Immature natural killer cell (primary cell): ENCODE measurements at places on chromosomes 6 and 20.
A peak's percentile ranks its signal among the peaks of the same experiment; 100 is the strongest.

GRCh38 chr6:29745386-29745785 is 22.2 kb downstream of the HLA-F start:
- no peak overlapping the region for H3K27ac ChIP-seq
- no peak overlapping the region for H3K4me3 ChIP-seq
- no peak for DNase-seq
- H3K36me3 ChIP-seq: no peaks in the 10 kb centered on the region
- H3K27me3 ChIP-seq: no peaks in the 10 kb centered on the region

DNA sequence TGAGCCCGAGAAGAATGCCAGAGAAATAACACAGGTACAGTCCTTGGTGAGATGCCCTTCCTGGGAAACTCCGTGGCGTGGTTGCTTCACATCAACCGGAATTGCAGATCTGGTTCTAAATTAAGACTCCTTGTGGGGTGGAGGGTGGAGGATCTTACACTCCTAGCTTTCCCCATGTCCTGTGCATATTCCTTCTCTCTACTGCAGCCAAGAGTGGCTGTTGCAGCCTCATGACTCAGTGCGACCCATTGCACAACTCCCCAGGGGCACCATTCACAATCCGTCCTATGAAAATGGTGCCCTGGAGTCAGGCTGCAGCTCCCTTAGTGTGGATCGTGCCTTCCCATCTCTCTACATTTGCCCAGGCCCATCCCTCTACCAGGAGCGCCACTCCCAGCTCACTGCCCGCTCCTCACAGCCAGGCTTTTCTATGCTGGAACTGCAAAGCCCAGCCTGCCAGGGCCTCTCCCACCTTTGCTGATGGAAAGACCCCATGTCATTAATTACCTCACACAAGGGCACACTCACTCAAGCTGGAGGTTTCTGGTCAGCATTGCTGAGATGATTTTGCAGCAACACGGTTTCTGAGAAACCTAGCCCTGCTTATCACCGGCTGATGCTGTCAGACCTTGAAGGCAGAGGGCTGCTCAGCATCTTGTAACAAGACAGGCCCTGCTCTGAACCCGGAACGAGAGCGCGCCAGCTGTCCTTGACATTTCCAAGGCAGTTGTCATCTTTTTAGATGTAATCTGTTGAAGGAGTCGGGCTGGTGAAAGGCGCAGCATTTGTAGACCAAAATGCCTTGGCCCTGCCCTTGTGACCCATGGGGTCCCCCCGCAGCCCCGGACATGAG is 39.7 kb downstream of the SIRPA start:
- H3K27ac ChIP-seq: no peak overlapping the region
- no peaks in the 10 kb centered on the region for H3K4me1 ChIP-seq
- no peak for DNase-seq
- H3K27me3 ChIP-seq: peaks cover 7% of the 10 kb centered on the region
- no peak overlapping the region for H3K4me3 ChIP-seq
- H3K36me3 ChIP-seq: no peaks in the 10 kb centered on the region

DNA sequence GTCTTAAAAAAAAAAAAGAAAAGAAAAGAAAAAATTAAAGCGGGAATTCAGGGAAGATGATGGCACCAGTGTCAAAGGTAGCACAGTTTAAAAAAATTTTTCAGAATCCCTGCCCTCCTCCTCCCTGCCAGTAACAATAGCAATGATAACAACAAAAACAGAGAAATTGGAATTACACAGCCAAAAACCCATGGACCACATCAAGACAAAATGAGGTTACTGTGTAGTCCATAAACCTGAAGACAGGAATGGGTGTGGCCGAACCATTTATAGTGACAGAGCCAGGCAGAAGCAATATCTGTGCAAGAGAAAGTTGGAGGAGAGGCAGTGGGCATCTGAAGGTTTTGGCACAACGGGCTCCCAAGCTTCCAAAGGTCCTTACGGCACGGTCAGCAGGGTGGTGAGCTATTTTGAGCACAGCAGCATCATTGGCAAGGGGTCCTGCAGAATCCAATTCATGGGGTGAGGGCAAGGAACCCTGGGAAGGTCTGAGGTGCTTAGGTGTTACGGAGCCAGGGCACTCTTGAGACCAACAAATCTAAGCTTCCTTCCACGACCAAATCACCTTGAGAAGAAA is 202.3 kb downstream of the GMPR start:
- H3K4me1 ChIP-seq: peaks cover 27% of the 10 kb centered on the region
- no peak overlapping the region for H3K27ac ChIP-seq
- DNase-seq: no peak
- H3K4me3 ChIP-seq: no peak overlapping the region

DNA sequence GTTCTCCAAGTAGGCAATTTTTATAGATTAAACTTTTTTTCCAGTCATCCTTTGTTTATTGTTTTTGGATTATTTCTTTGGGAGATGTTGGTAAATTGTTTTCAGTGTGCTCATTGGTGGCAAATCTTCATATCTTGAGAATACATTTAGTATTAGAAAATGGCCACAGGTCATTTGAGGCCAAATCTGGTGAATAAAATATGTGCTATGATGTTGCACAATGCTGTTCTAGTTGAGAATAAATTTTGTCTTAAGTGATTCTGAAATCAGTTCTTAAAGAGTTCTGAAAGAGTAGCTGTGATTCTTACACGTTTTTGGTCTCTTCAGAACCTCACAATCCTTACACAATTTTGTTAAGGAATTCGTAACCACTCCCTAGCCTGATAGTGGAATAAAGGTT is 20.1 kb downstream of the CDKAL1 start:
- no peak overlapping the region for H3K4me3 ChIP-seq
- H3K27ac ChIP-seq: no peak overlapping the region
- no peaks in the 10 kb centered on the region for H3K27me3 ChIP-seq
- peaks cover 28% of the 10 kb centered on the region for H3K36me3 ChIP-seq
- H3K4me1 ChIP-seq: no peaks in the 10 kb centered on the region
- no peak for DNase-seq

DNA sequence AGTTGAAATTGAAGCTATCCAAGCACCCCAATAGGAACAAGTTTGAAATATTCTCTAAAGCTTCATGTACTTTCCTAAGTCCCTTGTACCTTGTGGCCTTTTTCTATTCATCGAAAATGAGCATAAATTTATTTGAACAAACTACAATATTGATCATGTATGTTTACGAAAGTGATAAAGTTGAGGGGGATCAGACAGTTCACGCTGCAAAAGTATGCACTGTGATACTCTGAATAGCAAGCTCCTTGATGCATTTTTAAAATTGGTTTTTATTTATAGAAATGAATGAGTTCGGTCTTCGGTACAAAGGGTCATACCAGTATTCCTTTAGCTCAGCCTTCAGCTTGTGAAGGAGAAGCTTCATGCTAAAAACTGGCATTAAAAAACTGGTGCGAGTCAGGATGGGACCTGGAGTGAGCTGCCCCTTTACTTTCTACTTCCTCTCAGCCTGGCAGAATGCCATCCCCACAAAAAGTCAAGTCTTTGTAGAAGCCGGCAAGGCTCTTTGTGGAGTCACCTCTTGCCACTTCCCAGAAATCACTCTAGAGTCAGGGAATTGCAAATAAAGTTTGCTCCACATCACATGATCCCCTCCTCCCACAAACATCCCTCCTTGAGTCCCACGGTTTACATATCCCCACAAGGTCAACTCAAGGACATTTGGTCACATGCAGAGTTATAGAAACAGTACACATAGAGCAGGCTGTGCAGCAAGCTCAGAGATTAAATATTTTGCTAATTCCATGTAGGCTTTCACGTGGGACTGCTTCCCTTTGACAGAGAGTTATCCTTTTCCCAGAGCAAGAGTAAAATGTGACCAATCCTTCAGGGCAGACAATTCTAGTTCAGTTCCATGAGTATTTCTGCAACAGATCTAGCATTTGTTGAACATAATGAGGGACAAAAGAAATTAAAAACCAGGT is 34.6 kb upstream of the ADGRF1 start:
- H3K4me3 ChIP-seq: no peak overlapping the region

GRCh38 chr6:88666901-88667300 is 296.5 kb downstream of the RNGTT start:
- no peak overlapping the region for H3K27ac ChIP-seq
- H3K27me3 ChIP-seq: peaks cover 2% of the 10 kb centered on the region
- no peak overlapping the region for H3K4me3 ChIP-seq
- DNase-seq: no peak
- H3K4me1 ChIP-seq: peaks cover 16% of the 10 kb centered on the region

DNA sequence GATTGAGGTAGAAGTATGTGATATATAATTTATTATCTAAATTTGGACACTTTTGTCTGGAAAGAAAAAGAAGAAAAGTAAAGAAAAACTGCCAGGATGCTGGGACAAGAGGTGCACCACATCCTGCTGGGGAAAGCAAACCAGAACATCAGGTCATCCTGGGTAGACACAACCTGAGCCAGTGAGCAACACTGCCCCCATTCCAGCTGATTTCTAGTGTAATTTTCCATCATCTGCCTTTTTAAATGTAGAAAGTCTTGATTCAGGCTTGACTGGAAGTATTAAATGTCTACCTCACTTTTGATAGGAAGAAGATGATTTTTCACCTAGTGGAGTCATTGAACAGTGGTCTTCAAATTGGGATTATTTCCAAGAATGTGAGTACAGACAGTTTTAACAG is 1164.5 kb upstream of the CITED2 start:
- H3K36me3 ChIP-seq: no peaks in the 10 kb centered on the region
- H3K27ac ChIP-seq: no peak overlapping the region
- no peak overlapping the region for H3K4me3 ChIP-seq
- DNase-seq: no peak
- no peaks in the 10 kb centered on the region for H3K27me3 ChIP-seq

- no peaks in the 10 kb centered on the region for H3K36me3 ChIP-seq
- no peaks in the 10 kb centered on the region for H3K27me3 ChIP-seq
- DNase-seq: no peak
- no peak overlapping the region for H3K4me3 ChIP-seq
Observed at GRCh38 chr6:66435321-66435720, 728.3 kb upstream of the EYS start.

GRCh38 chr6:52317841-52318581 is 33.5 kb upstream of the MCM3 start:
- no peak overlapping the region for H3K27ac ChIP-seq
- DNase-seq: no peak
- H3K27me3 ChIP-seq: peaks cover 2% of the 10 kb centered on the region
- no peak overlapping the region for H3K4me3 ChIP-seq
- H3K36me3 ChIP-seq: no peaks in the 10 kb centered on the region

DNA sequence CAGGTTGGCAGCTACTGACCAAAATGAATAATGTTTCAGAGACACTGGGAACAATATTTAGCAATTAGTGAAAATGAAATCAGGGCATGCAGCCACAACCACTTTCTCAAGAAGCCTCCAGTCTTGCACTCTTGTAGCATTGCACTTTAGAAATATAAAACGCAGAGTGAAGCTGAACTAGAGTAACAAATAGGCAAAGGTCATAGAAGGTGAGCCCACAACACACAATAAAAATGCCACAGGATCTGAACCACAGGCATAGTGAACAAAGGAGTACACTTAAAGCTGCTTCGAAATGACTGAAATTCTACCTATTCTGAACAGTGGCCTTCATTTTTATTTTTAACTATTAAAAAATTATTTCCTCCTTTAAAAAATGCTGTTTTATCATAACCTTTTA is 25.0 kb downstream of the DDO start:
- no peaks in the 10 kb centered on the region for H3K27me3 ChIP-seq
- no peaks in the 10 kb centered on the region for H3K36me3 ChIP-seq
- H3K4me1 ChIP-seq: peaks cover 28% of the 10 kb centered on the region
- no peak for DNase-seq

- no peaks in the 10 kb centered on the region for H3K36me3 ChIP-seq
- no peak overlapping the region for H3K4me3 ChIP-seq
- no peaks in the 10 kb centered on the region for H3K4me1 ChIP-seq
- peaks cover 5% of the 10 kb centered on the region for H3K27me3 ChIP-seq
Observed at GRCh38 chr6:125316621-125317020, 14.9 kb upstream of the HDDC2 start.

- DNase-seq: no peak
- H3K27me3 ChIP-seq: peaks cover 5% of the 10 kb centered on the region
- H3K27ac ChIP-seq: no peak overlapping the region
- H3K4me3 ChIP-seq: no peak overlapping the region
- H3K4me1 ChIP-seq: no peaks in the 10 kb centered on the region
Observed at GRCh38 chr6:136501514-136501913, 48.7 kb downstream of the MAP7 start.

DNA sequence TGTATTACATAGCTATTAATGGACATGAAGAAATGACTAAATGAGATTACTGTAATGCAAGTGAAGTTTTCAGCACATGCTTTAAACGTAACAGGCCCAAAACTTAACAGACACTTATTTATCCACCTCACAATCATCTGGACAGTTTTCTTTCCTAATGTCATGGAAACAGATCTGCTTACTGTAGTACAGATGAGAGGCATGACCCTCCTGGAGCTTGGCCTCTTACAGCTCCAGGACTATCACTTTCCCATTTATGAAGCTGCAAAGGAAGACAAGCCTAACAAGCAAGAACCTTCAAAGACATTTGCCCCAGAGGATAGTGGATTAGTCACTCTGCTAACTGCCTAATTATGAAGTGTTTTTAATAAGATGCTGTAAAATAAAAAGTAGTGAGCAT is 419.3 kb downstream of the PHF3 start:
- peaks cover 2% of the 10 kb centered on the region for H3K27me3 ChIP-seq
- H3K27ac ChIP-seq: no peak overlapping the region
- H3K4me1 ChIP-seq: no peaks in the 10 kb centered on the region
- DNase-seq: no peak
- no peak overlapping the region for H3K4me3 ChIP-seq
- H3K36me3 ChIP-seq: no peaks in the 10 kb centered on the region

DNA sequence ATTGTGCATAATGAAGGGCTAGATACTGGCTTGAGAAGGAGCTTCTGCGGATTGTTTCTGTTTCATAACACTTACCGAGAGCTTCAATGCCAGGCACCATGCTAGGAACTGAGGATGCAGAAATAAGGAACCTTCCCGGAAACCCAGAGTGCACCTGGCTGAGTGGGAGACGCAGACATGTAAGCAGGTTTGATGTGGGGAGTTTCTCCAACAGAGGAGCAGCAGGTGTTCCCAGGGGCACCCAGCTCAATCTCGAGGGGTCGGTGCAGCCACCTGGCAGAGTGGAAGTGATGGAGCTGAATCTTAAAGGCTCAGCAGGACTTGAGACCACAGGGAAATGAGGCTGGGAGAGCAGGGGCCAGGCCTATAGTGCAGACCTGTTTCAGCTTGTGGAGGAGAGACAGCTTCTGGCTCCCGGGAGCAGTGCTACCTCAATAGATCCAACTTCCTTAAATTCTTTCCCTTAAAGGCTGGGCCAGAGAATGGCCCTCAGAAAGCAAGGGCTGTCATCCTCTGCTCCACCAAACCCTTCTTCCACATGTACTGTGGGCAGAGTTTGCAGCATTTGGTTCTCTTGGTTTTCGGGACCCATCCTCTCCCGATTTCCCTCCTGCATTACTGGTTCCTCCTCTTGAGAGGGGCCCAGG is 27.8 kb upstream of the SRC start:
- no peak for DNase-seq
- H3K27ac ChIP-seq: peak overlapping the region; percentile 33
- H3K27me3 ChIP-seq: no peaks in the 10 kb centered on the region
- peaks cover 16% of the 10 kb centered on the region for H3K36me3 ChIP-seq
- H3K4me1 ChIP-seq: peaks cover 29% of the 10 kb centered on the region

GRCh38 chr20:53672484-53673129 is 79.0 kb upstream of the ZNF217 start:
- no peak for DNase-seq
- H3K27ac ChIP-seq: no peak overlapping the region
- H3K4me3 ChIP-seq: no peak overlapping the region
- H3K27me3 ChIP-seq: peaks cover 2% of the 10 kb centered on the region
- H3K4me1 ChIP-seq: no peaks in the 10 kb centered on the region
